ENCODE measurements at places on chromosomes 11 and 22. TPM values are rescaled to one million over a fixed set of nuclear protein-coding genes. Genes with fewer than 3 reads are reported as not detected.

The KCNK4 gene
- 0.09 TPM for polyA plus RNA-seq

The LRRC74B gene
- 1.2 TPM for polyA plus RNA-seq

DNA sequence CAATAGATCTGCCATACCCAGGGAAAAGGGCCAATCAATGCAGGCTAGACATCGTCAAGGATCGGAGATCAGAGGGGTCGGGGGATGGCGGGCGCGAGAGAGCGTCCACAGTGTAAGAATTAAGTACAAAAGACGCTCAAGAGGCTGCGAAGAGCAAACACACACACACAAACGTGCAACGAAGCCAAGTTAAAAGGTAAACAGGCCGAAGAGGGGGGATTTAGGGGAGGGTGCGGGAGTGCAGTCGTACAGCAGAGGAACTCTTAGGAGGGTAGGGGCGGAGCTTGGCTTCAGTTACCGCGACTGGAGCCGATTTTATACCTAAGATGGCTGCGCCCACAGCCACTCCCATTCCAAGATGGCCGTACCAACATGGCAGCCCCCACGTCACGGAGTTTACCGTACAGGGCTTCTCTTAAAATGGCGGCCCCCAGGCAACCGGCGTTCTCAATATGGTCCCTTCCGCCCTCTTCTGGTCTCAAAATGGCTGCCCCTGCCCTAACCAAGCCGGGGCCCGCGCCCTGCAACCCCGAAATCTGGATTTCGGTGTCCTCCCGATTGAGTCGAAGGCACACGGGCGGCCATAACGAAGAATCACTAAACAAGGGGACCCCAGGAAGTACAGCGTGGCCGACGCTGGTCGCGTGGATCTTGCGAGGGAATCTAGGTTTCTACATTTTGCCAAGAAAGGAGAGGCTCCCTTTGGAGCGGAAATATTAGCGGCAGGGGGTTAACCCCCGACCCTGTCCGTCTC, 1.9 kb downstream of the GNG3 start:
- peak; percentile 96 for DNase-seq

- DNase-seq, result no peak
Measured at GRCh38 chr22:30434843-30435242, 9.3 kb downstream of the MTFP1 start.

- no peak for DNase-seq
Measured at GRCh38 chr22:30610299-30610698, 3.3 kb downstream of the TCN2 start.

DNA sequence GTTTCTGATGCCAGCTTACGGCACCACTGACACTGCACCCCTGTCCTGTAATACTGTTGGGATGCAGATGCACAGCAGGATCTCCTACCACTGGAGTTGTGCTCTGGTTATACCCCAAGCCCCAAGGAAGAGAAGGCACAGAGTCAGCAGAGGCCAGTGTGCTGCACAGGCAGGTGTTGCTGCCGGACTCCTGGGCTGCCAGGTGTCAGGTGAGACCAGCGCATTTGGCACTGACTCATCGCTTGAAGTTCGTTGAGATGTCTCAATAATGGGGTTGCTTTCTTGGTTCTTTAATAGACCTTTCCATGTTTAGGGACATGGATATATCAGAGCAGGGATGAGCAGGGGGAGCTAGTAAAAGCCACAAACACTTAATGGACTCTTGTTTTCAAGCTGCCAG, 75.7 kb upstream of the TTC12 start:
- no peak for DNase-seq

DNA sequence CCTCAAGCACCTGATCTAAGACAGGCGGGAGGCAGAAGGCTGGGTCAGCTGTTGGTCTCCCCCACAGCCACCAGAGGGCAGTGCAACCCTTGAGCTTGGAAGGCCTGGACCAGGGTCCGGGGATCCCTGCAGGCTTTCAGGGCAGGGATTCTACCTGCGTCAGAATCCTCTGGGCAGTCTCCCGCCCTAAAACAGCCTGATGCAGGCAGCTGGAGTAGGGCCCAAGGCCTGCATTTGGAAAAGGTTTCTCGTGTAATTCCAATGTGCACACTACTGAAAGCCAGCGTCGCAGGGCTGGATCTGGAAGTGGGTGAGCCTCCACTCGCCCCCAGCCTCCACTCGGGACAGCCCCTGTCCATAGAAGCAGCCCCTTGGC, 31.8 kb downstream of the BID start:
- peak; percentile 37 for DNase-seq

GRCh38 chr11:66734215-66734614, 5.2 kb upstream of the SPTBN2 start:
- no peak for DNase-seq

DNA sequence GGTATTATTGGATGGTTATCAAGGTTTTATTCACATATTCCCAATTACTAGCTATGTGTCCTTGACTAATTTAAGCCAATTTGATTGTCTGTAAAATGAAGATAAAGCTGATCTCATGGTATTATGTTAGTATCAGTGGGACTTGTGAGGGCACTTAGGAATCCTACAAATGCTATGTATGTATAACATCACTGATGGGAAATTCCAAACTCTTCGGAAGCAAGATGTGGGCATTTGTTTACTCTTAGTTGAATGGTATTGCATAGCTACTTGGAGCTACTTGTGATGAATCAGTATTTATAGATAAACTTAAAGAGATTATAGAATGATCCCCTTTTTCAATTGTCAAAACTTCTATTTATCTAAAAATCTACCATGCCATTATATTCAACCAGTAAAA, 239.9 kb downstream of the CNTN5 start:
- DNase-seq, result no peak

DNA sequence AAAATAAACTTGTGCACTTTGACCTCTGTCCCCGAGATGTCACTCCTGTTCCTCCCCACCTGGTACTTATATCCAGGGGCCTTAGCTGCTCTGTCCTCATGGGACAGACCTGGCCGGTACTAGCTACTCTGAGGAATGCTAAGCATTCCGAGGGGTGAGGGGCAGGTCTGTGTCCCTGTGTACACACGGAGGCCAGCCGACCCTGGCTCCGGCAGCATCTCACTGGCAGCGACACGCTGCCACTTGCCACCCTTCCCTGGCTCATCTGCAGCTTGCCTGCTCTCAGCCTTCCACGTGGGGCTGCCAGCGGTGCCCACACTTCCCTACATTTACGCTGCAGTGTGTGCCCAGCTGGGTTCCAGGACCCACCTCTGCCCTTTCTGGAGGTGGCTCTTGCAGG, 21.6 kb upstream of the TEF start:
- DNase-seq, result no peak

The ZFP91 gene
- polyA plus RNA-seq, result 56.8 TPM

DNA sequence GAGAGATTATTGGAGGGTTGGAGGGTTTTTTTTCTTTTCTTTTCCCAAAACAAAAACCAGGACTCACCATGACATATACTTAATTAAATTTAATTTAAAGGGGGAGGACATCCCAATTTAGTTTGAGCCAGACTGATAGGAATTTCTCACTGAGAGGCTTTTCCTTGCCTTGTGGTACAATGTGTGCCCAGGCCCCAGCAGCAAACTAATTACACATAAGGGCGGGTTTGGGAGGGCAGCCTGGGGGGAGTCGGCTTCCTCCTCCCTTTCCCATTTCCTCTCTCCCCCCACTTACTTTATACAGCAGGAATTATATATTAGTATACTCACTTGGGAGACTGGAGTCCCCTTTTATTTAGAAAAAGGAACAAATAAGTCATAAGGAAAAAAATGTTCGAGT, 2.9 kb downstream of the TEAD1 start:
- no peak for DNase-seq

DNA sequence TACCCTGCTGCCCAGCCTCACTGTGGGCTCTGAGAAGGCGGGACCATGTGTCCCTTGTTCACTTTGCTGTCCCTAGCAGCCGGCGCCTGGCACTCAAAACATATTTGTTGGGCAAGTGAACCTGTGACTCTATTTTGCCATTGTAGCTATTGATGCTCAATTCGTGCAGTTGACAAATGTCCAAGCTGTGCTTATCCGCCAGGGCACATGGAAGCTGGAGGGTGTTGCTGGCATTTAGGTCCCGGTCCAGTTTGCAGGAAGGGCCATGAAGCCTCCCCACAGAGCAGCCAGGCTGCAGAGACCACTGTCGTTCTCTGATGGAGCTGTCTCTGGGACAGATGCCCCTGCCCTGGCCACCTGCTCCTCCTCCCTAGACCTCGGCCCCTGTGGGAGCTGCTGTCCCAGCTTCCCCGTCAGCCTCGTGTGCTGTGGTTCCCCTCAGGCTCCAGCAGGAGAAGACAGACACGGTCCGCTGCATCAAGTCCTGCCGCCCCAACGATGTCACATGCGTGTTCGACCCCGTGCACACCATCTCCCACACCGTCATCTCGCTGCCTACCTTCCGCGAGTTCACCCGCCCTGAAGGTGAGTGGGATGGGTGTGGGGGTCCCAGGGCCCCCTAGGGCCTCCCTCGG, 71.5 kb downstream of the FBLN1 start:
- DNase-seq, result no peak

GRCh38 chr11:80320765-80321164, 879.9 kb upstream of the TENM4 start:
- DNase-seq, result no peak

The PDE2A gene
- 10.5 TPM for polyA plus RNA-seq

DNA sequence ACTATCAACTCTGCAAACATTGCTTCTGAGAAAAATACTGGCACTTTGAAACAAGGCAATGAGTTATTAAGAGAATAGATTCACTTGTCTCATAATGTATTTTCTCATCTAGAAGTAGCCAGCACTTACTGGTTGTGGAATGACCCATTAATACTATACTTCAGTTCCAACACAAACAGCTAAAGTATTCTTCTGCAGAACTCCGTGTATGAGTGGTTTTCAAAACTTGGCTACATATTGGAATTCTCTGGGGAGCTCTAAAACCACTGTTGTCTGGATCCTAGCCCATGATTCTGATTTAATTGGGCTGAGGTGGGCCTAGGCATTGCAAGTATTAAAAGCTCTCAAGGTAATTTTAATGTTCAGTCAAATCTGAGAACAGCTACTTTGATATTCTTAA, 1416.4 kb upstream of the RAG2 start:
- DNase-seq, result no peak

The OR51B5 gene
- polyA plus RNA-seq, result 0.27 TPM

- DNase-seq, result no peak
Measured at GRCh38 chr11:86459682-86460460, 85.2 kb downstream of the CCDC81 start.

- no peak for DNase-seq
Measured at GRCh38 chr22:27686534-27686933, 115.0 kb downstream of the MN1 start.

The TYR gene
- polyA plus RNA-seq, result not detected

Data from right lung (tissue), 10 donors.